ENCODE measurements at places on chromosomes 7 and 10.

DNA sequence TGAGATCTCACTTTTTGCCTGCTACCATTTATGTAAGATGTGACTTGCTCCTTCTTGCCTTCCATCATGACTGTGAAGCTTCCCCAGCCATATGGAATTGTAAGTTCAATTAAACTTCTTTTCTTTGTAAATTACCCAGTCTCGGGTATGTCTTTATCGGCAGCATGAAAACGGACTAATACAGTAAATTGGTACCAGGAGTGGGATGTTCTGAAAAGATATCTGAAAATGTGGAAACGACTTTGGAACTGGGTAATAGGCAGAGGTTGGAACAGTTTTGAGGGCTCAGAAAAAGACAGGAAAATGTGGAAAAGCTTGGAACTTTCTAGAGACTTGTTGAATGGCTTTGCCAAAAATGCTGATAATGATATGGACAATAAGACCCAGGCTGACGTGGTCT lies 10.6 kb upstream of the GARIN1A start:
- no peak for DNase-seq

DNA sequence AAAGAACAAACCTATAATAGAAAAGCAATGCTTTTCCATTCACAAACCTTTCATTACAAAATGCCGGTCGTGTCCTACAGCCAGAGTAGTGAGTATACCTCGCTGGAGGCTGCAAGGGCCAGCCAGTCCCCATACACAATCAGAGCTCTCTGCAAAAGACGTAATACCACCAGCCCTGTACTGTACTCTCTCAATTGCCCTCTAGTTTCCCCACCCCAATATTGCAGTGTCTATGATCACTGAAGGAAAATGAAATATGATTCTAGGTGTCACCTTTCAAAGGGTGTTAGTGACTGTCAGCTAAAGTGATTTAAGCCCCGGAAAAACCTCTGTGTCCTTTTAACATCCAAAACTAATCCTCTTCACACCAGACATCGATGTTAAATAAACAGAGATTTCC lies 24.8 kb downstream of the PLXNA4 start:
- DNase-seq: no peak

DNA sequence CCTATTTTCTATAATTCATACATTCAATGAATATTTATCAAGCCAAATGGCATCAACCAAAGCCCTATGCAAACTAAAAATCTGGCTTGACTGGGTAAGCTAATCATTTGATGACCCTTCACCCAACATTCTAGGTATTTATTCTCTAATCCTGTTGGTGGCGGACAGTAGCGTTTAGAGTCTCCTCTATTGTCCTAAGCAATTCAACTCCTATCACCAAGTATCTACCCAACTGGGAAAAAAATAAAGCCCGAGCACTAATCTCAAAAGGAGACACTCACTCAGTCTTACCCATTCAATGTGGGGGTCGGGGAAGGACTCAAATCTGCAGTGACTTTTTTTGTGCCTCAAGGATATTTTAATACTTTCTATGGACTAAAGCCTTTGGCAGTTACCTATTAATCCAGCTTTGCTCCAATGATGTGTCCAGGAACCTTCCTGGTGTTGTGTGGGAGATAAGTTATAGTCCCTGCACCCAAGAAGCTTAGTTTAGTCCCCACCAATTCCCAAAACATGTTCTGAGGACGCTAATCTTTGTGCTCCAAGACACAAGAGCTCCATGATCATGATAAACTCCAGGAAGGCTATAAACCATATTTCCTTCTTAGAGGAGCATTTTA lies 30.6 kb downstream of the DNMBP start:
- no peak for DNase-seq

DNA sequence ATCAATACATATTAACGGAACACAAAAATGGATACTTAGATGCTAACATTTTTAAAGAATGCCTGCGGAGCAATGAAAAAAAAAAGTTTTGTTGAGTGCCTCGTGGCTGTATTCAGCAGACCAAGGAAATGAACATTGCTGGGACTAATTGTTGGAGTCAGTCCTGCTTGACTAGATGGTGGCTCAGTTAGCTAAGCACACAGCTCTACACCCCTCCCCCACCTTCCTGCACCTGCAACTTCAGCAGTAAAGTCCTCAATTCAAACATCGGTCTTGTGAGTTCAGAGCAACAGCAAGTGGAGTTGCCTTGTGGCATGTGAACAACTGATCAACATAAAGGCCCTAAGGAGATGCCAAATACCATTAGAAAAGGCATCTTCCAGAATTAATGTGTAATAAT lies 326.0 kb upstream of the NPSR1 start:
- DNase-seq: no peak

- DNase-seq: no peak
These were observed 209.0 kb downstream of the MAGI2 start for GRCh38 chr7:79244482-79244881.

GRCh38 chr10:29377333-29377961 lies 88.6 kb downstream of the LYZL1 start:
- DNase-seq: no peak

DNA sequence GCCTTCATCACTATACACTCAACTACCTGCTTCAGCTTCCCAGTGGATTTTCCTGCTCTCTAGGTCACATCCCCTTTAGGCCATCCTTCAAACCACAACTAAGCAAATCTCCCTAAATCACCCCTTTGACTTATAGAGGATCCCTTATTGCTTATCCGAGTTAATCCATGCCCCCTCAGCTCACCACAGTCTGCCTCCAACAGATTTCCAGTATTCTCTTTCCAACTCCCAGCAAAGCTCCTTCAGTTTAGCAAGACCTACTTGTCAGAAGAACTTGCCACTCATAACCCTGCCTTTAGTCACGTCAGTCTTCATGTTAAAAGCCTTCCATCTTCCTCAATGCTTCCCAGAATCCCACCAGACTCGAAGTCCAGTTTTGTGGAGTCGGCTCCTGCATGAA lies 38.6 kb downstream of the RAPGEF5 start:
- no peak for DNase-seq

DNA sequence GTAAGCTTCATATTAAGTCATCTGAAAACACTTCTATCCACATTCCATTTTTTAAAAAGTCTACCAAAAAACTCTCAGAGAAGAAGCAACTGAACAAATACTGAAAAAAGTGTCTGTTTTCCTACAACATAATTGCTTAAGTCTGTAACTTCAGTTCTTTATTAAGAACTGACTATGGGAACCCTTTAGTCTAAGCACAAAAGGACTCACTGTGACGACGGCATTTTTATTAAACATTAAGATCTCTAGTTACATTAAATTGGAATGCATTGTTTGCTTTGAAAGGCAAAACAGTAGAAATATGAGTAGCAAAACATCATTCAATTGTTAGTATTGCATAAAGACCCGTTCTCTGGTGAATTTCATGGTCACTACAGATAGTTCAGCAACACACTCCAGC lies 5.8 kb upstream of the FAM3C start:
- DNase-seq: no peak

GRCh38 chr7:134669845-134670373 lies 23.3 kb downstream of the BPGM start:
- DNase-seq: peak; percentile 76

DNA sequence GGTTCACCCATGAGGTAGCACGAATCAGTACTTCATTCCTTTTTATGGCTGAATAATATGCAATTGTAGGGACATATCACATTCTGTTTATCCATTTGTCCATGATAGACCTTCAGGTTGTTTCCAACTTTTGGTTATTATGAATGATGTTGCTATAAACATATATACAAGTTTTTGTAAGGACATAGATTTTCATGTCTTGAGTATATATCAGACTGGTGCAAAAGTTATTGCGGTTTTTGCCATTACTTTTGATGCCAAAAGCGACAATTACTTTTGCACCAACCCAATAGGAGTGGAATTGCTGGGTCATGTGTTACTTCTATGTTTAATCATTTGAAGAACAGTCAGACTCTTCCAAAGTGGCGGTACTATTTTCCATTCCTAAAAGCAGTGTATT lies 361.5 kb downstream of the RPS24 start:
- DNase-seq: no peak

GRCh38 chr10:21496343-21497176 lies 28.9 kb downstream of the SKIDA1 start:
- peak; percentile 77 for DNase-seq

DNA sequence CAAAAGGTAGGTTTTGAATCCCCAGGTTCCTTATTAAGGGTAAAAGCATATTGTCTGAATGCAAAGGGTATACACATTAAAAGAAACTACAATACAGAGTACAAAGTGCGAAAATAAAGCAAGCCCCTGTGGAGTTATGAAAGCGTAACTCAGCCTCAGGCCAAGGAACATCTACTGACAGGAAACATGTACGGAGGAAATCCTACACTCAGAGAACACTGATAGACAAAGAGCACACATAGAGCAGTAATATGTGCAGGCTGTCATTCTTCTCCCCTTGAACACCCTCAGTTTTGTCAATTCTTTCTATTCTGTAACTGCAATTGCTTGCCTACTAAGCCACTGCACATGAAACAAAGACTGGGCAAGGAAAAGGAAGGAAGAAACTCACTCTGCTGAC lies 150.2 kb downstream of the DGKB start:
- no peak for DNase-seq

DNA sequence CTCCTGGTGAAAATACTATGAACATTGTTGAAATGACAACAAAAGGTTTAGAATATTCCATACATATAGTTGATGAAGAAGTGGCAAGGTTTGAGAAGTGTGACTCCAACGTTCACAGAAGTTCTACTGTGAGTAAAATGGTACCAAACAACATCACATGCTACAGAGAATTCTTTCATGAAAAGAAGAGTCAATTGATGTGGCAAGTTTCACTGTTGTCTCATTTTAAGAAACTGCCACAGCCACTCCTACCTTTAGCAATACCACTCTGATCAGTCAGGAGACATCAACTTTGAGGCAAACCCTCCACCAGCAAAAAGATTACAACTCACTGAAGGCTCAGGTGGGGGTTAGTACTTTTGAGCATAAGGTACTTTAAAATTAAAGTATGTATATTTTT lies 693.3 kb downstream of the GRID1 start:
- no peak for DNase-seq

DNA sequence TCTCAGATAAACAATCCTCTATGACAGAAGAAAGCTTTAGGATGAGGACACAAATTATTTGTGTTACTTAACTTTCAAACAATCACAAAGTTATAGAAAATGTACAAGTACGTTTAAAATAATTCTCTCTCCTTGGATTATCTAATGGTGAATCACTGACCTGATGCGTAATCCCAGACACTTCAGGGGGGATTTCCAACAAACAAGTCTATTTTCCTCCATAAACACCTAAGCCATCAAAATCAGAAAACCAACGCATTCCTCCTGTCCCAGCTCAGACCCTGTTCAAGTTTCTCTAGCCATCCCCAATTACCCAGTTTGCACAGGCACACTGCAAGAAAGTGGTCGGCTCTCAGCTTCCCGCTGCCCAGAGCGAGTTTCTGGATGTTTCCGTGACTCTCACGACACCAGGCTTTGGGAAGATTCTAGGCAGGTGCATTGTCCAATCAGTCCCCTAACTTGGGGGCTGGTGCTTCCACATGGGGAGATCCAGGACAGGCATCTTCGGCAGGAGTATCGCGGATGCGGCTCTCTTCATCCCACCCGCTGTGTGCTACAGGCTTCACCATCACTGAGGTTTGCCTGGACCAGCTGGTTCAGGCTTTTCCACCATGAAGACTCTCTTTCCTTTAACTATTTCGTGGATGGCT lies 200.0 kb downstream of the ZMYND11 start:
- DNase-seq: no peak

GRCh38 chr10:80253266-80253962 lies 36.0 kb downstream of the MAT1A start:
- DNase-seq: no peak

GRCh38 chr10:909831-910230 lies 21.7 kb downstream of the LARP4B start:
- DNase-seq: no peak

DNA sequence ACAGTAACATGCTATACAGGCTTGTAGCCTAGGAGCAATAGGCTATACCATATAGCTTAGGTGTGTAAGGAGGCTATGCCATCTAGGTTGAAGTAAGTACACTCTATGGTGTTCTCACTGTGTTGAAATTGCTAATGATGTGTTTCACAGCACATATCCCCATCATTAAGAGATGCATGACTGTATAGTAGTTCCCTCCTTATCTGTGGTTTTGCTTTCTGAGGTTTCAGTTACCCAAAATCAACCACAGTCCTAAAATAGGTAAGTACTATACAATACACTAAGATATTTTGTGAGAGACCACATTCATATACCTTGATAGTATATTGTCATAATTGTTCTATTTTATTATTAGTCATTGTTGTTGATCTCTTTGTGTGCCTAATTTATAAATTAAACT lies 12.7 kb downstream of the FZD1 start:
- DNase-seq: no peak

- DNase-seq: no peak
These were observed 96.4 kb downstream of the PRKG1 start for GRCh38 chr10:51170518-51171245.

DNA sequence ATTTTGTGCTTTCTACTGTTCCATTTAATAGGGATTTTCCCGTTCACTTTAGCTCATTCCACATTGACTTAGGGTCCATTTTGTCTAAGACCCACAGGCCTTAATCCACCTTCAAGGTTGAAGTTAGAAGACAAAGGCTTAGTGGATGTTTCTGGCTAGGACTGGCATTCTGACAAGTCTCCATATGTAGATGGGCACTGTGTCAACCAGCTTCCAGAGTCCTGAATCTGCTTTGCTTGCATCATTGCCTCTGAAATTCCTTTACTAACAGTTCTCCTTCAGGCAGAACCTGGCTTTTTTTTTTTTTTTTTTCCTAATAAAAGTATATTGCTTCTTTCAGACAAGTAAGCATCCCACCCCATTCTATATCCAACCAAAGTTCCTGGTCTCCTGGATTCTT lies 69.6 kb upstream of the PDCD4 start:
- DNase-seq: no peak

GRCh38 chr10:25642721-25643120 lies 291.3 kb upstream of the MYO3A start:
- DNase-seq: no peak

- DNase-seq: no peak
These were observed 9.5 kb upstream of the ADAM12 start for GRCh38 chr10:126397640-126398382.

- DNase-seq: no peak
These were observed 84.7 kb downstream of the MAPK8 start for GRCh38 chr10:48390933-48391845.

GRCh38 chr7:50564640-50565558 lies at the start of gene DDC:
DDC (minus strand) TSS chr7:50565405; CDS start chr7:50544085, 21,320 bp downstream.
- DNase-seq: no peak

DNA sequence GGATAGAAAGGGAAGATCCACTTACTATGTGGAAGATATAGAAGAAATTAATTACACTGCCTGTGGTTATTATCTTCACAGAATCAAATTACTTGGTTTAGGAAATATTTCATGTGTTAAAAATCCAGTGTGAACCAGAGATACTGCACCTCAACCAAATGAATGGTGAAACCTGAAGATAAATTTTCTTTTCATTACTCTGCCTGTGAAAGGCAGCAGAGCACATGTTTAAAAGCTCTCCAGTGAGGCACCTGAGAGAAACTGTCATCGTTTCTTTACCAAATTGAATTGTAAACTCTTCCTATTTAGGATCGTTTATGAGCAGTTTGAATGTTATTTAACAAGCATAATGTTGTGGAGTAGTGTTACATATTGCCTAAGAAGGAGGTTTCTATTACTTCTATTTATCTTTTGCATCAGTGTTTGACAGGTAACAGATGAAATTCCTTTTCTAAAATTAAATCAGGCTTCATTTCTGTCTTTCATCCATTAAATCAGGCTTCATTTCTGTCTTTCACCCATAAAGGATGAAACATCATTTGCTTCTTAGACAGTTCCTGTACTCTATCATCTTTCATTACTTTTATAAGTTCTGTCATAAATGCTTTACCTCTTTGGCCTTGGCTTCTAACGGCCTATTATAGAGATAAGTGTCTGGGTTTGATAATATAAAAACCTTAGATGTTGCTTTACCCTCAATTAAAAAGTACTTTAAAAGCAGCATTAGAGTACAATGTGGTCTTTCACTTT lies 266.6 kb downstream of the NXPH1 start:
- no peak for DNase-seq
